ENCODE measurements at places on chromosomes 6 and 20.

- no peak for DNase-seq
These were observed 37.0 kb downstream of the BAK1 start for GRCh38 chr6:33543116-33543515.

DNA sequence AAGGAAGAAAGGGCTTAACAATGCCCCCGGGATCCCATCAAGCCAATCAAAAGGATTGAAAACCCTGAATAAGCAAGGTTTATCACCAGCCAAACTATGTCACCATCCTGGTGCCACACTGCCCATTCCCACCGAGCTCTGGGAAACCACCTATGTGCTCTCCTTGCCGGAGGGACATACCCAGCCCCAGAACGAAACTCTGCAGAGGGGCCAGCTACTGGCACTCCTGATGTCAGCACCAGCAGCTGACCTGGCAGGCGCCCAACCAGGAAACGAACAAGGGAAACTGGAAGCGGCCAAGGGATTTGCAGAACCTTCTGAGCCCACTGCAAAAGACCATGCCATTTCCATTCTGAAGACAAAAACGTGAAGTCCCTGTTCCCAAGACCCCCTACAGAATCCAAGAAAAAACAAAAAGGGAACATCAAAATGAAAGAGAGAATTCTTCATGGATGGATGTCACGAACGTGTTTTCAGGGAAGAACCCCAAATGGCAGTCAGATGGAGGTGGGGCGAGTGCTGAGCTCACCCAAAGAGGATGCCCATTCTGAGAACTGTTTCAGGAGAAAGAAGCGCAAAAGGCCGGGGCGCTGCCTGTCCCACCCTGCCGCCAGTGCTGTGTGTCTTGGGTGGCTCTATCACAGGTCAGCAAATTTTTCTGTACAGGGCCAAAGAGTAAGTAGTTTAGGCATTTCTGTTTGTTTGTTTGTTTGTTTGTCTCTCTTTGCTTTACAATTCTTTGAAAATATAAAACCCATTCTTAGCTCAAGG is 305.2 kb downstream of the ESR1 start:
- DNase-seq = no peak

GRCh38 chr20:51456511-51457509 is 85.7 kb downstream of the NFATC2 start:
- peak; percentile 98 for DNase-seq

- no peak for DNase-seq
These were observed 661 bp upstream of the PPP1R14C start for GRCh38 chr6:150142097-150142669.

DNA sequence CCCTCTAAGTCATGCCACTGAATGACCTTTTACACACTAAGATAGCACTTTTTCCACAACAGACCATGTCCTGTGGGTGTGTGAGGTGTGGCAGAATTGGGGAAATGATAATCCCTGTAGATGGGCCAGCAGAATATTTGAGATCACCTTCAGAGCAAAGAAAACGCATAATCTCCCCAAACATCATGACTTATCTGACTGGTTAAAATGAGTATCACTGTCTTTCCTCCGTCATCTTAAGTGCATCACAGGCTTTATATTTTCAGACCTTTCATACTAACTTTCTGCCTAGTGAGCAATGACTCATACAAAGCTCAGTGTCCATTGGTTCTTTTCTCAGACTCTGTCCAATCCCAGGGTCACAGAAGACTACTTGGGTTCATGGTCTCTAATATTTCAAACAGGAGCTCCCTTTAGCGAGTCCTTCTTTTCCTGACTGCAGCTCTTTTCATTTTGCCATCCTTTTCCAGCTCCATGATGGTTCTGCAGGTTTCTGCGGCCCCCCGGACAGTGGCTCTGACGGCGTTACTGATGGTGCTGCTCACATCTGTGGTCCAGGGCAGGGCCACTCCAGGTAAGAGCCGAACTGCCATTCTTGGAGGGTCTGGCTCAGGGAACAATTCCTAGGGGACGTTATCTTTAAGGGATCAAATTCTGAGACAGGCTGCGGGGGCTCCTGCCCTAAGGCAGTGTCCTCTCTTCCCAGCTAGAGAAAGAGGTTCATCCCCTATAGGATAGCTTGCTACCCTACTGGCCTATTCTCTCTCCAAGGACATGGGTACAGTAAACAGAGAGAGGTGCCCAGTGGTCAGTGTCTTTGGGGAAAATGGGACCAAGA is at the start of gene HLA-DPB1:
Gene HLA-DPB1 (plus strand): TSS at position 423 of the 838 bp plus-strand sequence. CDS start 52 bp downstream, at position 475.
- no peak for DNase-seq

DNA sequence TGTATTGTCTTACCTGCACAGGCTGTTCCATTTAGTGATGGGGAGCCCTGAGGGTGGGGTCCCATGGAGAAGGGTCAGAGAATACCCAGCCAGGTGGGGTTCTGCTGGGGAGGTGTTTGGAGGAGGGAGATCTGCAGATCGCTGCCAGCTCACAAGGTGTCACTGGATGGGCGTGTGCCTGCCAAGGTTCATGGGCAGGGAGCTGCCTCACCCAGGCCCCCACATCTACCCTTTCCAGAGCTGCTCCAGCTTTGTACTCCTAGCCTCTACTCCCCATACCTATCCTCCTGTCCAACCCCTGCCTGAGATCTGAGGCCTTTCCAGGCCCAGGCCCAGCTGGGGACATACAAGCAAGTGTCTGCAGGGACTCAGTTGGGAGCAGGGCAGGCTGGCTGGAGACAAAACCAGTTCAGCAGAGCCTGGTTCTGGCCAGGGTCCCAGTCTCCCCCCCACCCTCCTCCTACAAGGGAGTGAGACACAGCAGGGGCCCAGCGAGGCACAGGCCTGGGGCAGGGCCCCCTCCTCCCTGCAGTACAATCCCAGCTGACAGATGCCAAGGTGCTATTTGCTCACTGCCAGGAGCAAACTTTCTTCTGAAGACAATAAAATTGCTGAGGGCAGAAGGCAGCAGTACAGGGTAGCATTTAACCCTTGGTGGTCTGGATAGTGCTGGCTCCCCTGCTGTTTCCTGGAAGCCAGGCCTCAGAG is 19.7 kb downstream of the SPDEF start:
- no peak for DNase-seq

DNA sequence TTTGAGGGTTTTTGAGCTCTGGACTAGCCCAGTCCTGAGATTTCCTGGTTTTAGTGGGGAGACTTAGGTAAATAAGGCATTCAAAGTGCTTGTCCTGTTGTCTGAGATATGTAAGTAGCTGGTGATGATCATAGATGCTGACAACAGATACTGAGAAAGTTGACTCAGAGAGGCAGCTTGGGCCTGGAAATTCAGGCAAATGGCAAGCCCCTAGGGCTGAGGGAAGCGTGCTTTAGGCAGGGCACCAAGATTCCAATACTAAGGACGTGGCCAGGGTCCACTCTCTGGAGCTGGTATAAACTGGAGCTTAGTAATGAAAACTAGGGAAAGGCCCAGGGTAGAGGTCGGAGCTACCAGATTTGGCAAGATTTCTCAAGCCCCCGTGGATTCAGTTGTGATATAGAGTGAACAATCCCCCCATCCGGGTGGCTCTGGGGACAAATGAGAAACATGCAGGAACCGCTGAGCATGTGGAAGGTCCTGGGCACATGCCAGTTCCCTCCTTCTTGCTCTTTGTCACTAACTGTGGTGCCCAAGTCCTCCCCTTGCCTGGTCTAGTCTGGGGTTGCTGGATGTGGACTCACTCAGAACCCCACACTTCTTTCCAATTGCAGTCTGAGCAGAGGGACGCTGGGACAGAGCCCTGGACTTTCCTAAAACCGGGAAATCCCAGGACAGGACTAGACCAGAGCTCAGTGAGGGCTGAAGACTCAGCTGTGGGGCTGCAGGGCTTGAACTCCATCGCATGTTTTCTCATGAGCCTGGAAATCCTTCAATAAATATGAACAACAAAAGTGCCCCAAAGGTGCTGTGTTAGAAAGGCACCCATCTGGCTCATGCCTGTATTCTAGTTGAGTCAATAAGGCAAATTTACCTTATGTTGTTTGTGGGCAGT is 10.3 kb downstream of the SLC22A3 start:
- DNase-seq = no peak

GRCh38 chr20:50891138-50891537 is 40.1 kb downstream of the ADNP start:
- no peak for DNase-seq

- no peak for DNase-seq
These were observed 155.6 kb downstream of the CD83 start for GRCh38 chr6:14273191-14273590.

- DNase-seq = no peak
These were observed 173.1 kb upstream of the MMS22L start for GRCh38 chr6:97456070-97456469.

DNA sequence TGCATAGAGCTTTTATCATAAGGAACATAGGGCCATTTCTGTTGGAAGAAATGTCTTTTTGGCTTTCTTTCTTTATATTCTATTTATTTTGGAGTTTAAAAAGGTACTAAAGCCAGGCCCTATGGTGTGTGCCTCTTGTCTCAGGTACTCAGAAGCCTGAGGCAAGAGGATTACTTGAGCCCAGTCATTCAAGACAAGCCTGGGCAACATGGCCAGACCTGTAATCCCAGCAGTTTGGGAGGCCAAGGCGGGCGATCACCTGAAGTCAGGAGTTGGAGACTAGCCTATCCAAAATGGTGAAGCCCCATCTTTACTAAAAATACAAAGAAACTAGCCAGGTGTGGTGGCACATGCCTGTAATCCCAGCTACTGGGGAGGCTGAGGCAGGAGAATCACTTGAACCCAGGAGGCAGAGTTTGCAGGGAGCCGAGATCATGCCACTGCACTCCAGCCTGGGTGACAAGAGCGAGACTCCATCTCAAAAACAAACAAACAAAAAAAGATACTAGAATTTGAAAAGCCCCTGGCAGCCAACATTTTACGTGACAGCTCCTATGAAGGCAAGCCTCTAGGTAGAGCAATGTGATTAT is 80.0 kb downstream of the CBFA2T2 start:
- no peak for DNase-seq

DNA sequence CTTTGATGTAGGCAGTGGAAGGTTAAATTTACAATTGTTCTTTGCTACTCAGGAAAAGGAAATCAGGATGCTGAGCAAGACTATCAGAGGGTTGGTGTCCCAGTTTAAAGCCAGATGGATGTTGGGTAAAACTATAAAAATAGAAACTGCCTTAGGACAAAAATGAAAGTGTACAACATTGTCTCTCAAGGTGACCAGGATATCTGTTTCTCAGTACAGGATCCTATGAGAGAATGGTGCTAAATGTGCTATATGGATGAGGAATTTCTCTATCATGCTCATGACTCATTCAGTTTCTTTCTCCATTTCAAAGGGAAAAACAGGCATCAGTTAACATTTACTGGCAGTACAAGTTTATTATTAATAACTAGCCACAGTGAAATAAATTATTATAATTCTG is 534.2 kb upstream of the GJE1 start:
- no peak for DNase-seq

GRCh38 chr6:2072453-2072852 is 173.0 kb downstream of the GMDS start:
- DNase-seq = no peak
